Activated CD4-positive, alpha-beta T cell treated with anti-CD3 and anti-CD28 coated beads, Interleukin-2, Interleukin-4, amounts not matched to agents 100 ng/mL and 50 ng/mL, durations not matched to agents 16 hours and 8 hours (primary cell): ENCODE measurements at places on chromosomes 3 and 15.

GRCh38 chr3:58588030-58588614 is 10.9 kb upstream of the FAM107A start:
- DNase-seq, result no peak

GRCh38 chr15:58096529-58097084 is 31.1 kb upstream of the ALDH1A2 start:
- no peak for DNase-seq

DNA sequence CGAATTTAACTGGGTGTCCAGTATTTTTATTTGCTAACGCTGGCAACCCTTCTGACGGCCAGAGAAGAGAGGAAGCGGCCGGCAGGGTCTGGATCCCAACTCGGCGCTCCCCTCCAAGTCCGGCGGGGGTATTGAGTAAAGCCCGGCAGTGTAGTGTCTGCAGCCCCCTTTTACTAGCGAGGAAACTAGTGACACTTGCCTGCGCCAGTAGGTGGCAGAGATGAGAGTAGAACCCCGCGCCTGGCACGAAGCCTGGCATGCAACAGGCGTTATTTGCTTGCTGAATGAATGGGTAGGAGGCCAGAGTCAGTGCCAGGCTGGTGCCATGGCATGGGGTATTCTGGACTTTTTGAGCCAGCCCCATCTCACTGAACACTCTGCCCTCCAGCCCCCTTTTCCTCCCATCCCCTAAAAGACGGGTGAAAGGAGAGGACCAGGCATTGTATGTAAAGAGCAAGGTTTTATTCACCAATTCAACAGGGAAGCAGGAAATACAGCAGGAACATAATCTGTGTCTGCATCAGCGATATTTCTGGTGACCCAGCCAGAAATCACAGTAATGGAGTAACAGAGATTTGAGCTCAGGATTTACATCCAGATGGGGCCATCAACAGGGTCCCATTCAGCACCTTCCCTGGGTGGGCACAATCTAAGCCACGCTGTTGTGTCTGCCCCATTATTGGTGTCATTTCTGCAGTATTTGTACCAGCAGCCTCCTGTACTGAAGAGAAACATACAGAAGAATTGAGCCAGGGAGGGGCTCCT is 788 bp upstream of the WDR73 start:
- peak; percentile 83 for DNase-seq

DNA sequence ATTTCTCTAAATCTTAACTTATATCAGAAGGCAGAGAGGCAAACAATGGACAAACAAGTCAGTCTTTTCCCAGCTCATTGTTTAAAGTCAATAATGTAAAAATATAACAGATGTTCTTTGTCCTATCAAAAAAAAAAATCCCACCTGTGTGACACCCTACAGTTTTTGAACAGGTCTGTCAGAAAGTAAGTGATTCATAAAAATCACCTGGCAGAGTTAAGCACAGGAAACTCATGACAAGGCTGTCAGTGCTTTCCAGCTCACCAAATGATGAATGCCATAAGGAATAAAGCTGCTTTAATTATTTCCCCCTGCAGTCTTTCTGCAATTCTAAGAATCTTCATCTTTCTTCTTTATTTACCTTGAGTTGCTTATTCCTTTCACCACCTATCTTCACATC is 30.3 kb downstream of the ROBO1 start:
- no peak for DNase-seq

DNA sequence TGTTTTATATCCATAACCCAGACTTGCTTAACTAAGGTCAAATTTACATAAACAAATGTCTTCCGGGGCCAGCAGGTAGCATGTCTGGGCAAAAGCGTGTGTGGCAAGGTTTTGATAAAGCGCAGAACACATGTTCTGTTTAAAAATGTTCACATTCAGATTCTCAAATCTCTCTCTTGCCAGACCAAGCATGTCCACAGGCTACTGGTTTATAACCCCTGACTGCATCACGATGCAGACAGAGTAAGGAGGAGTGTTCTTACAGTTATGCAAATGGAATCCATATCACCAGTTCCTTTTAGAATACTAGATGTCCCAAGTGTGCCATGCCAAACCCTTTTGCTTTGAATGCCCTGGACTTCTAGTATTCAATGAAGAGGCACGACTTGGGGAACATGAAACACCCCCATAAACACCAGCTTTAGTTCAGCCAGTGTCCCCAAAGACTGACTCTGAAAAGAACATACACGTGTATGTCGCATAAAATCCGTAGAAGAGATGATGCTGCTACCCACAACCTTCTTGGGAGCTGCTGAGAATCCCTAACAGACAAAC is 412.0 kb downstream of the CNTN4 start:
- no peak for DNase-seq

- DNase-seq, result no peak
Measured at GRCh38 chr3:197600796-197601565, 45.2 kb upstream of the BDH1 start.

DNA sequence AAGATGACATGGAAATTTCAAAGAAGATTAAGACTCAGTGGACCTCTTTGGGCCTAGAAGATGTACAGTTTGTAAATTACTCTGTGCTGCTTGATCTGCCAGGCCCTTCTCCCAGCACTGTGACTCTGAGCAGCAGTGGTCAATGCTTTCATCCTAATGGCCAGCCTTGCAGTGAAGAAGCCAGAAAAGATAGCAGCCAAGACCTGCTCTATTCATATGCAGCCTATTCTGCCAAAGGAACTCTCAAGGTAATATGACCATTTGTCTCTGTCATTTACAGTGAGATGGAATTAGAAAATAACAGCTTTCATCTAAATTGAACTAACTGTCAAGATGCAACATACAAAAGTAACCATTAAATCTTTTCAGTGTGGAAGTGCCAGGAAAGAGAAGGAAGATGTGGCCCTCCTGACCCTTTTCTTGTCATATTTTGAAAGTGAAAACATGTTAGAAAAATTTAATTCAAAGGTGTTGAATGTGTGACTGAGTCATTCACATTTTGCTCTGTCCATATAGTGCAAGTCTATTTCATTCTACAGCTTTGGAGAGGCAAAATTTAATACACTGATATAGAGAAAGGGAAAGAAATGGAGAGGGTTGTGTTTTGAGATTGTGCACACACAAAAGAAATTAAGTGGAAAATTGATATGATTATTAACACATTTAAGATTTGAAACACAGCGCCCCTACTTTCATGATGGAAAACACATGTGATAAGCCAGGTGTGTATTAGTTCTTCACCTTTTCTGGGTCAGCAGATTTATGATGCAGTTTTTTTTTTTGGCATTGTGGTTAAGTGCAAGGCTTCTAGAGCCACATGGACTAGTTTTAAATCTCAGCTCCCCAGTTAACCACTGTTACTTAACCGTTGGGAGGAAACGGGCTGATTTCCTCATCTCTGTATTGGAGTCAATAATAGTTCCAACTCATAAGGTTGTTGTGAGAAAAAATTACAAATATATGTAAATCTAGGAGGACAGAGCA is 375.1 kb downstream of the NAALADL2 start:
- DNase-seq, result no peak

DNA sequence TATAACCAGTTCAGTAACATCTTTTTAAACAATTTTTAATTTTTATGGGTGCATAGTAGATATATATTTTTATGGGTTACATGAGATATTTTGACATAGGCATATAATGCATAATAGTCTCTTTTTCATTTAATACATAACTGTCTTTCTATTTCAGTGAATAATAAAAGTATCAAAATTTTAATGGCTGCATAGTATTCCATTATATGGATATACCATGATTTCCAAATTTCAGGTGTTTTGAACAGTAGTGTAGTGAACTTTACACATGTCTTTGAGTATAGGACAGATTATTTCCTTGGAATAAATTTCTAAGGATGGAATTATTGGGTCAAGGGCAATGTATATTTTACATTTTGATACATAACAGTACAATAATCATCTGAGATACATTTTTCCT is 10.7 kb downstream of the WHAMM start:
- no peak for DNase-seq

DNA sequence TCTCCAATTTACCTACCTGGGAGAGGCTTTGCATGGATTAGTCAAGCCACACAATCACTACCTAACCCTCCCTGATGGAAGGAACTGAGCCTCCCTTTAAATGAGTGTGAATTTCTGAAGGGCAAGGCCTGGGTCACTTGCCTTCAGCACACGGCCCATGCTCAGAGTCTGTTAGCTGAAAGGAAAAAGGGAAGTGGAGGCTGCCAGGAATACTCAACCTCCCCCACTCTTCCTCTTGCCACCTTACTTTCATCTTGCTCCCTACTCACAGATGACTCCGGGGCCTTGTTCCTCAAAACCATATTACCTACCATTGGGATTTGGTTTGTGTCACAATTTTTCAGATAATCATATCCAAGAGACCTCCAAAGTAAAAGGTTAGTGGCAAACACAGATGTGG is 220.0 kb downstream of the ABHD5 start:
- DNase-seq, result no peak

GRCh38 chr3:178690571-178690970 is 154.3 kb downstream of the KCNMB2 start:
- DNase-seq, result no peak

GRCh38 chr15:78142332-78142731 is 6.8 kb upstream of the IDH3A start:
- DNase-seq, result no peak

DNA sequence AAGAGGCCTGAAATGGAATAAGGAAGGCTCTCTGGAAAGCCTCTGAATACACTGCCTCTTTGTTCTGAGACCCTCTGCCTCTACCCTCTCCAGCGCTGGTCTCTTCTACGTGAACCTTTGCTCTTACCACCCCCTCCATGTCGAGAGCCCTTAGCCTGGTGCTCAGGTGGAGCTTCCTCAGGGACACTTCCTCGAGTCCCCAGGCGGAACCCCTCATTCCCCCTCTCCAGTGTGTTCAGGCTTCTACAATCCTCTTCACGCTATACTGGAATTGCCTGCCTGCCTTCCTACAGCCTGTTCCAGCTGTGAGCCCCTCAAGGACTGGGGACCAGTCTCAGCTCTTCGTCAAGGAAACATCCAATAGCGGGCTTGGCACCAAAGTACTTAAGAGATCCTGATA is 7.4 kb downstream of the STIMATE start:
- DNase-seq, result no peak
